MM.1S (cell line): ENCODE measurements at places on chromosomes 1 and 21.
A peak's percentile ranks its signal among the peaks of the same experiment; 100 is the strongest.

GRCh38 chr1:209775678-209776077 lies 8.7 kb downstream of the C1orf74 start:
- DNase-seq = no peak

DNA sequence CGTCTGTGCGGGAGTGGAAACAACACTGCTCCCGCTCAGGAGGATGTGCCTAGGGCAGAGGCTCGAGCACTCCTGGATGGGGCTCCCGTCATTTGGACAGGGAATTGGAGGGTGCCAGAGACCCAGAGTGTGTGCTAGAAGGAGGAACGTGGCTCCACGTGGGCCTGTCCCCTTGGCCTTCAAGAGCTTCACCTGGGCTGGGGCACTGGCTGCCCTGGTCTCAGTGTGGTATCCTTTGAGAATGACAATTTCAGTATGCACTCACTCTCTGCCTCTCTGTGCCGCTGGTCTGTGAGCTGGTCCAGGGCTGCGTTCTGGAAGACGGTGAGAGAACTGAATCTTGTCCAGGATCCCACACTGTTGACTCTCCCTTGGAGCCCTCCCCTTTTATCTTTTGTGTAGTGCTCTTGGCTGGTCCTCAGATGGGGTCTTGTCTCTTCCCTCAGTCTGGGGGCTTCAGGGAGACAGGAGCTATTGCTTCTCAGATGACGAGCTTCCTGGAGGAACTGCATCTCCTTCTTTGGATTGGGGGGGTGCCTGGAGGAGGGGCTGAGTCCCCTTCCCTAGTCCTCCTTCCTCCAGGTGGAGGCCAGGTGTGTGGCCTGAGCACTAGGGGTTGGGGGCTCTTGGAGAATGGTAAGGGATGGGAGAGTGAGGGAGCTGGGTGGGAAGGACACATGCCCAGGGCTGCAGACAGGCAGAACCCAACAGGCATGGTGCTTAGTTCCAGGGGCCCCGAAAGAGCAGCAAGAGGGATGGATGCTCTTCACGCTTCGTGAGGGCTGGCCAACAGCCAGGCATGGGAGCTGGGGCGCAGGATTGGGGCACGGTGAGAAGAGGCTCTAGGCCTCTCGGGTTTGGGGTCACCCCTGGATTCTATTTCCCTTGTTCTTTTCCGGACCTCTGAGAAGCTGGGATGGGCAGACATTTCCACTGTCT lies 14.8 kb upstream of the ETV3L start:
- DNase-seq = no peak

DNA sequence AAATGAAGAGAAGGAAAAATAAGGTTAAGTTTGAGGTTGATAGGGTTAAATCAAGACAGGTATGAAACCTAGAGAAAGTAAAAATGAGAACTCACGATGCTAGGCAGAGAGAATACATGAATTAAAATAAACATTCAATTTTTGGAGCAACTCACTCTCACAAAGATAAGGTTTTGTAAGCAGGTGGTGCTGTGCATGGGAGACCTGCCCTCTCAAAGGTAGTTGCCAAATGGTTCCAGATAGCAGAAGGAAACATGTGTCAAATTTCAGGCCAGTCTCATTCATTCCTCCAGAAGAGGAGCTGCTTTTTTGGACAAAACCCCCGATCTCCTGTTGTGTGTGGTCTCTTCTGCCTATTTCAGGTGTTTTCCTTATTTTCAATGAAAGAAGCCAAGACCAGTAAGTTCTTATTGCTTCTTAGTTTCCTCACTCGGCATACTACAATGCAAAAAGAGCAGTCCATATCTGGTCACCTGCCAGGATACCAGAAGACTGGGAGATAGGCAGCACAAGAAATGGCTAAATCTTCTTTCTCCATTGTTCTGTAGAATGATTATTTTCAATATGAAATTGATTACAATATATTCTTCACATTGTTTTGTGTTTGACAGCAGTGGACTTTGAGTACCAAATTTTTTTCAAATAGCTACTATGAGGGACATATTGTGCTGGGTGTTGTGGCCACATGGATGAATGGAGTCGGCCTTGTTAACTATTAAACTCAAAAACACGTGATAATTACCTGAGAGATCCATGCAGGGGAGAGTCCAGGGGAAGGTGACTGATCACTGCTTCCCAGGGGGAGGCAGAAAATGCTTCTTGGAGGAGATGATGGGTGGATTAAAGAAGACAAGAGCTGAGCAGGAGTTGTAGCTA lies 3.6 kb downstream of the CR1L start:
- no peak for DNase-seq

GRCh38 chr1:115012006-115012405 lies 17.6 kb upstream of the TSHB start:
- no peak for DNase-seq

DNA sequence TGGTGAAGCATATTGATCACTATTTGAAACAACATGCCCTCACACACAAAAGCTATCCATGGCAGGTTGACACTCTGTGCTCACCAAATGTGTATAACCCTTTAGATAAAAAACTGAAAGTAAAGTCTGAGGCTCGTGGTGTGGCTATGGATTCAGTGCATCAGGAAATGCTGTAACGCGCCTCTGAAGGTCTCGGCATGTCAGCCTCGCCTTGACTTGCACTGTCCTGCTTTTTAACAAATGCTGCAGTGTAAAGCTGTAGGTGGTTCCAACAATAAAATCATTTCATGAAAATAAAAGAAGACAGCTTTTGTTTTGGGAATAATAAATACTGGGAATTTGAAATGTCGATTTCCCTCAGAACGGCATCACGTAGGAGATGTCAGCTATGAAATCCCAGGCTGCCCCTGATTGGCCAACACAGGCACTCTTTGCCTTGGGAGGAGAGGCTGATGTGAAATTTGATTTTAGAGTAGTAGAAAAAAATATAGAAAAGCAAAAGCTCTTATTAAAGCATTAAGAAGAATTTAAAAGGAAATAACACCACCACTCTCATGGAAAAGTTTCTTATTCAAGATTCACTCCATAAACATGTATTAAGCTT lies 168.2 kb downstream of the DSCAM start:
- DNase-seq = peak; percentile 63

DNA sequence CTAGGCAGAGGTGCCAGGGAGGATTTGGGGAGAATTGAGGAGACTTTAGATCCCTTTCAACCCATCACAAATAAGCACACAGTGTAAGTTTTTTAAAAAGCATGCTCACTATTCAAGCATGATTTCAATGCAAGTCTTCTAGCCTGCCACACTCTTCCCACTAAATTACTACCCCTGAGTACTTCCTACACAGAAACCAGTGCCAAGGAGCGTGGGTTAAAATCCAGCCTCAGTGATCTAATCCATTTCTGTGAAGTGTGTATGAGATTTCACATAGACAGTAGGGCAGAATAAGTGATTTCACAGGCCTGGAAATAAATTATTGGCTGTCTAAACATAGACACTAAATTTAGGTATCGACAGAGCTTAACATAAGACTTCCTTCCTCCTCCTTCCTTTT lies 142.9 kb upstream of the ATP1B1 start:
- no peak for DNase-seq

DNA sequence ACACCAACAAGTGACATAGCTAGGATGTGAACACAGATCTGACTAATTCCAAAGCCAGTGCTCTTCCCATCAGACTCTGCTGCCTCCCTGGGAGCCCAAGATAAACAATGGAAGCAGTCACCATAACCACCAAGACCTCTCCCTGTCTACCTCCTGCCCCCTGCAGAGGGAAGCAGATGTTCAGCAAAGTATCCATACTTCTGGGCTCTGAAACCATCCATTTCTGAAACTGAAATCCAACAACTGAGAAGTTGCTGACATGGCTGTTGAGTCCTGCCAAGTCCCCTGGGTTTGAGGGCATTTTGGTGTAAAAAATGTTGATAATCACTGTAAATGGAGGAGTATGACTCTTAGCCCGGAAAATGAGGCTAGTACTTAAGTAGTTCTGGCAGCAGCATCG lies 102.1 kb downstream of the TYW3 start:
- peak; percentile 9 for DNase-seq

DNA sequence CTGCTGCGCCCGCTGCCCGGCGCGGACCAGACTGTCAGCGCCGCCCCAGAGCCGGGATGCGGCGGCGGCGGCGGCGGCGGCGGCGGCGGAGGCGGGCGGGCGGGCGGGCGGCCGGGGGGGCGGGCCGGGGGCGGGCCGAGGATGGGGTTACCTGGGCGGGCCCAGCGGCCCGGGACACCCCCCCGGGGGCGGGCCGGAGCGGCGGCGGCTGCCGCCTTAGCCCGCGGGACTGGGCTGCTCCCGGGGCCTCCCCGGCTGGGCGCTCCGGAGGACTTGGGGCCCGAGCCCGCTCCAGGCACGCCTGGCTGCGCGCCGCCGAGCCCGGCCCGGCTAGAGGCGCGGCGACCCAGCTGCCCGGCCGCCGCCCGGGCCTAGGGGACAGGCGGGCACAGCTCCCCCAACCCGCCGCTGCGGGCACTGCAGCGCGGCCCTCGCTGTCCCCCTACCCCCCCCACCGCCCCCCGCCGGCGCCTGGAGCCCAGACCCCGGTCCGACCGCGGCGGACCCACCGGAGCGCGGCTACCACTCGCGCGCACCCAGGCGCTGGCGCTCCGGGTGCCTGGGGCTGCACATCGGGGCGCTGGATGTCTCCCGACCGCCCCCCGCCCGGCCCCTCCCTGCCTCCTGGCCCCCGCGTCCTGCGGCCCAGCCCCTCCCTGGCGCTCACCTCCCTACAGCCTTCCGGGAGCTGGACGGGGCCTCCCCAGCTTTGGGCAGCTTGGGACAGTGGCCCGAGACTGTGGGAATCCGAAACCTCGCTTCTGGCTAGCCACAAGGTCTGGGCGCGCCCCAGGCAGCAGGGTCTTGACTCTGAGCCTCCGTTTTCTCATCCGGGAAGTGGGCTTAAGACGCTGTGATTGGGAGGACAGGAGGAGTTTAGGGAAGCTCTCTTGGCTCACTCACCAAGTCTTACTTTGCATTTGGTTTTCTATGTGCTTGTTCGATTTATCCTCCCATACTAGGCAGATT lies at the start of gene WNT4:
Gene WNT4, minus strand, starts transcription at position 33 of the 969 bp plus-strand sequence. CDS start 175 bp downstream, outside the sequence.
- DNase-seq = peak; percentile 41

GRCh38 chr1:184513966-184514365 lies 127.1 kb downstream of the C1orf21 start:
- DNase-seq = no peak

- DNase-seq = no peak
Observed at GRCh38 chr1:116486424-116486823, 84.4 kb downstream of the CD58 start.

GRCh38 chr1:114081437-114082303 lies 72.0 kb downstream of the SYT6 start:
- no peak for DNase-seq

DNA sequence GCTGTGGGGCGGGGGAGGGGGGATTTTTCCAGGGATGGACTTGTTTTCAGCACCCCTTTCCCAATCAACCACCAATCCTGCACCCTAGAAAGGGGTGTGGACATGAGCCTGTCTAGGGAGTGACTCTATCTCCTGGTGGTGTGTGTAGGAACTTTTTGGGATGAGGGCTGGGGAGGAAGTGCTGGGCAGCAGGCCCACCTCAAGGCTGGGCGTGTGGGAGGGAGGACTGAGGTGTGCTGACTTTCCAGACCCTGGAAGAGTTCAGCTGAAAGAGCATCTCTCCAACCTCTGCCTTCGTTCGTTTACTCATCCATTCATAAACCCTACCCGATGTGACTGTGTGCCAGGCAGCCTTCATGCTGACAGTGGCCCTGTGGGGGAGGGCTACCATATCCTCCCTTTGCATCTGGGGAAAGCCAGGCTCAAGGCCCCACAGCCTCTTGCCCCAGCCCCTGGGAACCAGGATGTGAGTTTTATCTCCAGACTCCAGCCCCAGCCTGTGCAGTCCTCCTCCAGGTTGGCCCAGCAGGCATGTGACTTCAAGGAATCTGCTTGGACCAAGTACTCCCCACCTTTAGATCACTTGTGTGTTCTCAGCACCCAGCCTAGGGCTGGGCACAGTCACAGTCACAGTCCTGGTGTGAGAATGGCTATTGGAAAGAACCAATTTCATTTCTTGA lies 6.7 kb downstream of the KNCN start:
- no peak for DNase-seq

- DNase-seq = no peak
Observed at GRCh38 chr1:42209526-42210251, 45.1 kb upstream of the GUCA2A start.

DNA sequence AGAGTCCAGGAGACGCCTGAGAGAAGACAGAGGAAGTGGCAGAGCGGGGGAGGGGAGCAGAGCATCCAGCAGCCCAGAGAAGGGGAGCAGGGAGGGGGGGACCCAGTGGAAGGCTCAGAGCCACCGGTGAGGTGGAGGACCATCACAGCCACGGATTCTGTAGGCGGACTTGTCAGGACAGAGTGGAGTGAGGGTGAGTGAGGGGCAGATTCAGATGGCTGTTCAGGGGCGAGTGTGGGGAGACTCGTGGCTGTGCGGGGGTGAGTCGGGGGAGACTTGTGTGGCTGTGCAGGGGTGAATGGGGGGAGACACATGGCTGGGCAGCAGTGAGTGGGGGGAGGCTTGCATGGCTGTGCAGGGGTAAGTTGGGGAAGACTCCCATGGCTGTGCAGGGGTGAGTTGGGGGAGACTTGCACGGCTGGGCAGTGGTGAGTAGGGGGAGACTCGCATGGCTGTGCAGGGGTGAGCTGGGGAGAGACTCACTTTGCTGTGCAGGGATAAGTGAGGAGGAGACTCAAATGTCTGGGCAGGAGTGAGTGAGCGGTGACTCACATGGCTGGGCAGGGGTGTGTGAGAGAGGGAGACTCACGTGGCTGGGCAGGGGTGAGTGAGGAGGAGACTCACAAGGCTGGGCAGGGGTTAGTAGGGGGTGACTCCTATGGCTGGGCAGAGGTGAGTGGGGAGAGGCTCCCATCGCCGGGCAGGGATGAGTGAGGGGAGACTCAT lies 56.8 kb upstream of the ABCG1 start:
- DNase-seq = no peak

GRCh38 chr1:162872981-162873380 lies 12.0 kb upstream of the CCDC190 start:
- DNase-seq = no peak

DNA sequence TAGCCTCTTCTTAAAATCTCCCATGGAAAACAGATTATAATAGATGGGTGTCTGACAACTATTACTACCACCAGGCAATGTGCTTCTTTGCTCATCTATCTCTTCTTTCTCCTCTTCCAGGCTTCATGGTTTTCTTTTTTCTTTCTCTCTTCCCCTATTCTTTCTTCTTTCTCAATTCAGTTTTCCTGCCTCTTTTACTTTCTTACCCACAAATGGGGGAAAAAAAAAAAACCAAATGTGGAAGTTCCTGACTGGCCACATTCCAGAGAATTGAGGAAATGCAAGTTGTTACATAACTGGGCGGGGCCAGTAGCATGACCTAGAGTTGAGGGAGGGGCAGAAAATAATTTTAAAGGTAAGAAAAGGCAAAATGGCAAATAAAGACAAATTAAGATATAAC lies 10.9 kb upstream of the SMG7 start:
- DNase-seq = no peak

DNA sequence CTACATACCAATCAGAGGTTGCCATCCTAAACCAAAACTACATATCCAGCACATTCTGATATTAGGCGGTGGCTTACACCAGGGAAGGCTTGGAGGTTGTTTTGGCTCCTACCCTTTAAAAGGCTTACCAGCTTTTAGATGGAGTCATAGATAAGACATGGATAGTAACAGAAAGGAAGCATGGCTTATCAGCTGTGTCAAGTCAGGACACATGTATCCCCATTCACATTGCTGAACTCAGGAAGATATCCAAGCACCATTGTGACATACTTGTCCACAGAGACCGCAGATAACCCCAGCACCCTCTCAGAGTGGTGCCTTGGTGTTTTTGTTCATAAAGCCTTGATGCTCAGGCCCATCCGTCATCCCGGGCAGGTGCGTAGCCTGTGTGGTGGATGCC lies 39.7 kb downstream of the ADARB1 start:
- DNase-seq = no peak
